ENCODE measurements at places on chromosomes 4 and X.

- DNase-seq = no peak
Observed at GRCh38 chr4:117514391-117515175, 429.2 kb upstream of the TRAM1L1 start.

GRCh38 chrX:16658284-16658683 lies 8.3 kb downstream of the S100G start:
- no peak for DNase-seq

DNA sequence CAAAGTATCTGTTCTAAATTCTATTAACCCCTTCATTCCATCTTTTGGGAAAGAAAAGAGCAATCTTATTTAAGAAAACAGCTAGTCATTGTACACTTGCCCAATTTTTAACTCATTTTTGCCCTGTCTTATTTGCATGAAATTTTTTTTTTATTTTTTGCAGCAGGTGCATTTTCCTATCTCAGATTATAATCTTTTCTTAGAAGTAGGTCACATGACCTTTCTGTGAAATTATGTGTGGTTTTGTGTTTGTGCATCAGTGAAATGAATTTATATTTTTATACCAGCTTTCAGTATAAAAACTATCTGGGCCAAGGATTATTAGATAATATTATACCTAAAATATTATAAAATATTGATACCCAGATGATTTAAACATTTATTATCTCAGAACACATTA lies 145.6 kb downstream of the INPP4B start:
- no peak for DNase-seq

DNA sequence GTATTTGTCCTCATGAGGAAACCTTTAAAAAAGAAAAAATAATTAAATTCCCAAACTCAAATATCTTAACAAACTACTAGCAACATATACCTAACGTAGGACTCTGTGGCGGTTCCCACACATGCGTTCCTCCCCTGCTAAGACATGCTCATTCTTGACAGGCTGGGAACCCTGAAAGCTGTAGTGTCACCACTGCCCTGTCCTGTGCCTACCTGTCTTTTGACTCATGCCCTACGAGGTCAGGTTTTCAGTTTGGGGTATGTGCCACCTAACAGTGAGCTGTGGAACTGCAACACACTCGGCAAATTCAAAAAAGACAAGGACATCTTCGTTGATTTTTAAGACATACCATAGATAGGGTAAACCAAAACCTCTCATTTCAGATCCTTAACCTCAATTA lies 17.8 kb downstream of the IDS start:
- DNase-seq = no peak

DNA sequence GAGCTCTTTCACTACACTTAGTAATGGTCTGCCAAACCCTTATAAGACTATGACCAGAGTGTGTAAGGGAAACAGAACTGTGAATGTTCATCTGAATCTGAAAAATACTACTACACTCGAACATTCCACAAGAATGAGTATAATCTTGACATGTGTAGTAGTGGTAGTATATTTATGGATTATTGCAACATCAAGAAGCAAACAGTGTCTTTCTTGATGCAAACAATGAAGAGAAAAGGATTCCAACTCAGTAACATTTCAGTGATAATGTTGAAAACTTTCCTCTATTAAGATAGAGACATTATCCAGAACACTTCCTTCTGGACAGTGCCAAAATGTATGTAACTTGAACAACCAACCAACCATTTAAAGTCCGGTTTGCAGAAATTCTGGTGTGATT lies 394.7 kb upstream of the CPEB2 start:
- no peak for DNase-seq

DNA sequence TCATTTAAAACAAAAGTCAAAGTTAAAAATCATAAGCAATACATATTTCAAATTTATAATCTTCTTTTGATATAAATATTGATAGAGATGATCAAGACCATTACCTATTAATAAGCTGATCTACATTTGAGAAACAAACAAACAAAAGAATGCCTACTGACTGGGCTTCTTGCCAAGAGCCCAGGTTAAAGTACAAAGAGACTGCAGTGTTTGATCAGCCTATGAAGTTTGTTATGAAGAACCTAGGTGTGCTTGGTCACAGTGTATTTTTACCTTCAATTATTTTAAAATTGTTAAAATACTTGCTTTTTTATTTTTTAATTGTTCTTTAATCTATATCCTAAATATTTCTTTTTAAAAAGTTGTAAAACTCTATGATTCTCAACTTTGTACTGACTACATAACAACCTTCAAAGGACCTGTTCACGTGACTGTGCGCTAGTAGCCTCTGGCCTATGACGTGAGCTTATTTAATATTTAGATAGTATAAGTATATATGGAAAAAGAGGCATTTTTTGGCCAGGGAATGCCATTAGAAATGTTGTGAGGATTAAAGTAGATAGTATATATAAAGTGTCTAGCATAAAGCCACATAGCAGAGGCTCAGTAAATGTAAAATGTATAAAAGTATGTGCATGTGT lies 11.4 kb upstream of the SLC39A8 start:
- no peak for DNase-seq

DNA sequence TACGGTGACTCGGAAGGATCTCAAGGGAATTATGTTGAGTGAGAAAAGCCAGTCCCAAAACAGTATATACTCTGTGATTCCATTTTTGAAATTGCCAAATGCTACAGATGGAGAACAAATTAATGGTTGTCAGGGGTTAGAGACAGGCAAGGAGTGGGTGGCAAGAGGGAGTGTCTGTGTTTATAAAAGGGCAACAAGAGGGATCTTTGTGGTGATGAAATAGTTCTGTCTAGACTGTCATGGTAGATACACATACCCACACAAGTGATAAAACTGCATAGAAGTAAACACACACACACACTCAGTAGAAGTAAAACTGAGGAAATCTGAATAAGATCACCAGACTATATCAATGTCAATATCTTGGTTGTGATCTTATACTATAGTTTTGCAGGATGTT lies 92.7 kb downstream of the CD99L2 start:
- DNase-seq = no peak

- DNase-seq = no peak
Observed at GRCh38 chrX:19627533-19627932, 112.2 kb upstream of the MAP3K15 start.

GRCh38 chrX:38678183-38678582 lies 116.8 kb downstream of the TSPAN7 start:
- DNase-seq = no peak

DNA sequence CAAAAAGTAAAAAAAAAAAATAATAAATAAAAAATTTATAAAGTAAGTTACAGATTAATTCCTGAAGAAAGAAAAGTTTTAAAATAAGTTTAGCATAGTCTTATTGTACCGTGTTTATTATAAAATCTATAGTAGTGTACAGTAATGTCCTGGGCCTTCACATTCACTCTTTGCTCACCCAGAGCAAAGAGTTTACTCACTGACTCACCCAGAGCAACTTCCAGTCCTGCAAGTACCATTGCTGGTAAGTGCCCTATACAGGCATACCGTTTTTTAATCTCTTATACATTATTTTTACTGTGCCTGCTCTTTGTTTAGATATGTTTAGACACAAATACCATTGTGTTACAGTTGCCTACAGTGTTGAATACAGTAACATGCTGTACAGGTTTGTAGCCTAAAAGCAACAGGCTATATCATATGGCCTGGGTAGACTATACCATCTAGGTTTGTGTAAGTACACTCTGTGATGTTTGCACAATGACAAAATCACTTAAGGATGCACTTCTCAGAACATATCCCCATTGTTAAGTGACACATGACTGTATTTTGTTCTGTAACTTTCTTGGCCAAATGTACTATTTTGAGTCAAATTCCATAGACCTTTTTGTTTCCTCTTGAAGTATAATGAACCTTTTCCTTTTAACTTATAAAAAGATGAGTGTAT lies 199.0 kb upstream of the NUDT6 start:
- no peak for DNase-seq

GRCh38 chr4:73434311-73434710 lies 1.7 kb upstream of the AFP start:
- no peak for DNase-seq

- DNase-seq = no peak
Observed at GRCh38 chrX:154123241-154124219, 20.5 kb upstream of the OPN1LW start.

DNA sequence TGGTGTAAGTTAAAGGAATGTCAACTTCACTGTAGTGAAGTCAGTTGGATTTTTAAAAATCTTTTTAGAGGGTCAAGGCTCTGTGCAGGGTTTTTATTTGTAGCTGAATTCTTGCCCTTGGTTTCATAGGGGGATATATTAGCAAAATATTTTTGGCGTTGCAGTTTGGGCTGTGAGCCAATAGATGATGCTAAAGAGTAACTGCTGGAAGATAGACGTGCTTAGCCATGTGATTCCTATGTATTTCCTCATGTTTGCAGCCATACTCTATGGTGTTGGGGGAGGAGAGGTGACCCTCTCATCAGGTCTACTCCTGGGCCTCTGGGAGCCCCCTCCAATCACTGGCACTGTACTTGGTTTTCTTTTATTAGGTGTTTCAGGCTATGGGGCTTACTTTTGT lies 246.7 kb upstream of the ARHGAP24 start:
- no peak for DNase-seq

DNA sequence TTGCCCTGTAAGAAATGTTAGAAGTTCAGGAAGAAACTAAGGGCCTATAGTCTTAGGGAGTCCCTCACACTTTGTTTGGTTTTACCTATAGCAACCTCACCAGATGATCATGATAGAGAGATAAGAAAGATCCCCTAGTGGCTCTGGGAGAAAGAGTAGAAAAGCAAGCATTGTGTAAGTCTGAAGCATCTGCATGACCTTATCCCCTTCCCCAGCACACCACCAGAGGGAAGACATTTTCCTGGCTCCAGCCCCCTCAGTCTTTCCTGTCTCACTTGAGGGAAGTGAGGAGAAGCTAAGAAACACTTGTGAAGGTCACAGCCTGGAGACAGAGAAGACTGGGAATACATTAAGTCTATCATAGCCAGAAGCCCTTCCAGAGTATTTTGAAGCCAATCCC lies 154.0 kb downstream of the EVC2 start:
- DNase-seq = no peak

DNA sequence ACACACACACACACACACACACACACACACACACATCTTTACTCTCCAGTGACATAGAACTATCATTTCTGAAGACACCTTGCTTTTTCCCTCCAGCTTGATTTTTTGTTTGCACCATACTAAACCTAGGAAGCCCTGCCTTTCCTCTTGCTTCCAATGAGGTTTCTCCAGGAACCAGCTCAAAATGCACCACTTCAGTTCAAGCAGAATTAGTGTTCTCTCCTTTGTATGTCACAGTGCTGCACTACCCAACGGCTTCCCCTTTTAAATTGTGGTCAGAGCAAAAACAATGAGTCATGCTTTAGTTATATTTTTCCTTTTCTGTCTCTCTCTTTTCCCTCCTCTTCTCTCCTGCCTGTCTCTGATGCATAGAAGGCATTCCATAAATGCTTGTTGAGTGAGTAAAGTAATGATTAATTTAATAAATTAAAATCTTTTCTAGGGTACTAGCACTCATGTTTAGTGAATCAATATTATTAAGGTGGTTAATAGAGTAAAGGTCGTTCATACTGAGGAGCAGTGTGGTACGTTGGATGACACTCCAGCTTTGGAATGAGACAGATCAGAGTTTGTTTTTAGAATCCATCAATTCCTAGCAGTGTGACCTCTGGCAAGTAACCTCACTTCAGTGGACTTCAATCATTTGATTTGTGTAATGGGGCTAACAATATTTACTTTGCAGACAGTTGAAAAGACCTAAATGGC lies 5.9 kb downstream of the RTL3 start:
- no peak for DNase-seq

GRCh38 chrX:103791826-103792485 lies 15.3 kb downstream of the PLP1 start:
- no peak for DNase-seq

DNA sequence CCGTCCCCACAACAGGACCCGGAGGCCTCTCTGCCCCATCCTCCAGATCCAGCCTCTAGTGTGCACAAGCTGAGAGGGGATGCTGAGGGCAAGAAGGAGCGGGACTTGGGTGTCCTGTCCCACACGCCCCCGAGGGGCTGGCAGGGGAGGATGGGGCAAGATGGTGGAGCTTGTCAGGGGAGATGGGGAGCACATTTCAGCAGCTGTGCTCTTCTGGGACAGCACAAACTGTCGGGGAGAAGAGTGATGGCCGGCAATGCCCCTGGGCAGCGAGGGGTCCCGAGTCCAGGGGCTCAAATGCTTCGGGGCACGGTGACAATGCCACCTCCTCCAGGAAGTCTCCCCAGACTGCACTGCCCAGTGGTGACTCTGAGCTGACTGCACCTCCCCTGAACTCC lies 134.5 kb downstream of the FAM53A start:
- no peak for DNase-seq

- no peak for DNase-seq
Observed at GRCh38 chr4:108432418-108432817, 188.0 kb upstream of the RPL34 start.

GRCh38 chr4:138056541-138056940 lies 185.6 kb downstream of the SLC7A11 start:
- no peak for DNase-seq

DNA sequence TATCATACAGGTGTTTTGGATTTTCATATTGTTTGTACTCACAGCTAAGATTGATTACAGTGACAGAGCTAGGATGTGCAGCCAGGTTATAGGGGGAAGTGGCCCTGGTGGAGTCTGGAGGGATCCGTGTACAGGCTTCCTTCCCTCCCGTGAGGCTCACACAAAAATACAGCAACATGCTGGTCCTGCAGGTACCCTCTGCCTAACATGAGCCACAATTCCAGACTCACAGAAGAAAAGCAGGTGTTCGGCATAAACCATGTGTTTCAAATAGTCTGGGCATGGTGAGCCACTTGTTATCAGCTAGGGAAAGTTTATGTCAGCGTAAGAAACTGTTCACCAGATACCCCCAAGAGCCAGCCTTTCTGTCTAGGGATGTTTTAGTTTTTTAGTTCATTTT lies 82.9 kb downstream of the HTT start:
- DNase-seq = no peak

GRCh38 chrX:95539041-95539440 lies 1145.6 kb upstream of the DIAPH2 start:
- DNase-seq = no peak

DNA sequence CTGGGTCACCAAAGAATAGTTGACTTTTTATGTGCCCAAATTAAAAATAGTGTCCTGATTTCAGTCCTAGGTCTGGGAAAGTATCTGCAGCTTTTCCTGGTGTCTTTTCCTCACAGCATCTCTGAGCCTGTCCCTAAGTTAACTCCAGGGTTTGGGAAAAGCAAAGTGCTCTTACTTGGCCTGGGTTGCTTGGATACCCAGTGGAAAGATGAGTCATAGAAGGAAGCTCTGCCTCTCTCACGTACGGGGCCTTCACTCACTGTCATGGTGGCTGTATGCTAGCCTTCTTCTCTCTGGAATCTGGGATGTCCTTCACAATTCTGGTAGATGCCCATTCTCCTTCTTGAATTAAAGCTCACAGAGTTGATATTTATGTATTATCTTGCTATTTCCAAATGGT lies 607.3 kb downstream of the ANKRD50 start:
- DNase-seq = no peak

- no peak for DNase-seq
Observed at GRCh38 chr4:16278178-16278577, 51.9 kb upstream of the TAPT1 start.

GRCh38 chr4:5893004-5893580 lies at the start of gene CRMP1:
TSS of gene CRMP1 (minus strand) at chr4:5893086. CDS start at chr4:5892969, 117 bp downstream.
- no peak for DNase-seq

- no peak for DNase-seq
Observed at GRCh38 chr4:141021397-141022110, 111.7 kb downstream of the RNF150 start.

- no peak for DNase-seq
Observed at GRCh38 chr4:173189117-173189693, 20.6 kb downstream of the GALNT7 start.

- no peak for DNase-seq
Observed at GRCh38 chr4:159460371-159460770, 357.5 kb downstream of the RAPGEF2 start.

- no peak for DNase-seq
Observed at GRCh38 chrX:13471269-13471668, 98.1 kb upstream of the EGFL6 start.
